Hematopoietic multipotent progenitor cell treated with erythropoietin and hydrocortisone succinate and interleukin-3 and kit ligand, for 4 days (in vitro differentiated cells): ENCODE measurements at places on chromosomes 7 and 10.

GRCh38 chr10:782751-783648, 93.5 kb upstream of the DIP2C start:
- DNase-seq = no peak

DNA sequence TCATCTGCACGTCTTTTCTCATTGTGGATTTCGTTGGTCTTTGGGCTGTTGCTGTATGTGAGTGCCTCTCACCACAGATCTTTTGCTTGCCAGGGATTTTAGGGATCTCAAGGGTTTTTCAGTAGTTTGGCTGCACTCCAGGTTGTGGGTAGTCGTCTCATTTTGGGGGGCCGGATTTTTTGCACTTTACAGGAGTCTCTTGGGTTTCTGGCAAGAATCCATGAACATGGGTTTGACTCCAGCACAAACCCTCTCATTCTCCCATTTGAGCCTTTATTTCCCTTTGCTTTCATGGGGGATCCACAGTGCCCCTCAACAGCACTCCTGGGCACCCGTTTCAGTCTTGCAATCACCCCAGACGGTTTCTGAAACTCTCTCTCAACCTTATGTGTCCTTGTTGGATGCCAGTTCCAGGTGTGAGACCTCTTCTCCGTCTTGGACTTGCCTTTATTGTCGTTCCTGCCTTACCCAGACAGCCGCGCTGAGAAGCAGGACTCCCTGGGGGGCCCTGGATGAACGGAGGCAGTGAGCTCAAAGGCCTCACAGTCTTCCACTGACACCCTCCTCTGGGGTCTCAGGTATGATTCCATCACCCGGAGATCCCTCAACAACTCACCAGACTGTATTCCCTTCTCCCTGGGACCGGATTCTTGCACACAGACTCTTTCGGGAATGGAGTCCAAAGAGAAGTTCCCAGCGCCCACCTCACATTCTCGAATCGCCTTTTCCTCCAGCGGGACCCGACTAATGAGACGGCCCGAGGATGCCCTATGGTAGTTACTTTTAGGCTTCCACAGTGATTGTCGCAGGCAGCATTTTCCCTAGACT, 18.8 kb upstream of the ZNF273 start:
- DNase-seq = no peak

DNA sequence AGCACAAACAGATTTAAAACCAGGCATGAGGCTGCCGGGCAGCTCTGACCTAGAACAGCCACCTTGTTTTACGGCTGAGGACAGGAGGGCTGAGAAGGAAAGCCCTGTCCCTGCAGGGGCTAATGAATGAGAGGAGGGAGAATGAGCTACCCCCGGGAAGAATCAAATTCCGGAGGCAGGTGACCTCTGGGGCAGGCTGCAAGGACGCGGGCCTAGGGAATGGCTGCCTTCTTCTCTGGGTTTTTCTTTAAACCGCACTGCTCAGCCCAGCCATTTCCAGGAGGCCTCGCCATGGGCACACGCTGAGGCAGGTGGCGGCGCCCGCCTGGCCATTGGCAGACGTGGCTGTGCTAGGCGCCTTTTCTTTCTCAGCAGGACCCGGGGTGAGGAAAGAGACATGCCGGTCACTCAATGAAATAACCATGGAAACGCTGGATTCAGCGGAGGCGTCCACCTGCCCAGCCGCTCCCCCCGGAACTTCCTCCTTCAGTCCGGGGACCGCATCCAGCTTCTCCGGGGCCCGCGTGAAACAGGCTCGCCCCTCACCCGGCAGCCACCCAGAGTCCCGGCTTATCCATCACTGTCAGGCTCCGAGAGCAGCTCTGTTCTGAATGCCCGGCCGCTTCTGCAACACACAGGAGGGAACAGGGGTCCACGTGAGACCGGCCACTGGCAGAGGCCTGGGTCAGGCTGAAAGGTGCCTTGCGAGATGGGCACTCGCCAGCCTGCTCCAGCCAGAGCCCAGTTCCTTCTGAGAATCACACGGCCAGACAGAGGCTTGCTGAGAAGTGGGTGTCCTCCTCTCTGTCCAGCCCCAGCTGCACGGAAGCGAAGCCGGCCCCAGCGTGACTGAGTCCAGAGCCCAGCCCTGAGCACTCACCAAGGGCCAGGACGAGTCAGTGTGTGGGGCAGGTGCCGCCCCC, 82.1 kb downstream of the PDGFA start:
- no peak for DNase-seq

- no peak for DNase-seq
Observed at GRCh38 chr10:3579845-3580244, 205.2 kb downstream of the KLF6 start.

GRCh38 chr10:102402512-102402896, 7.0 kb downstream of the NFKB2 start:
- no peak for DNase-seq

- no peak for DNase-seq
Observed at GRCh38 chr10:132855889-132856288, 69.9 kb upstream of the NKX6-2 start.

DNA sequence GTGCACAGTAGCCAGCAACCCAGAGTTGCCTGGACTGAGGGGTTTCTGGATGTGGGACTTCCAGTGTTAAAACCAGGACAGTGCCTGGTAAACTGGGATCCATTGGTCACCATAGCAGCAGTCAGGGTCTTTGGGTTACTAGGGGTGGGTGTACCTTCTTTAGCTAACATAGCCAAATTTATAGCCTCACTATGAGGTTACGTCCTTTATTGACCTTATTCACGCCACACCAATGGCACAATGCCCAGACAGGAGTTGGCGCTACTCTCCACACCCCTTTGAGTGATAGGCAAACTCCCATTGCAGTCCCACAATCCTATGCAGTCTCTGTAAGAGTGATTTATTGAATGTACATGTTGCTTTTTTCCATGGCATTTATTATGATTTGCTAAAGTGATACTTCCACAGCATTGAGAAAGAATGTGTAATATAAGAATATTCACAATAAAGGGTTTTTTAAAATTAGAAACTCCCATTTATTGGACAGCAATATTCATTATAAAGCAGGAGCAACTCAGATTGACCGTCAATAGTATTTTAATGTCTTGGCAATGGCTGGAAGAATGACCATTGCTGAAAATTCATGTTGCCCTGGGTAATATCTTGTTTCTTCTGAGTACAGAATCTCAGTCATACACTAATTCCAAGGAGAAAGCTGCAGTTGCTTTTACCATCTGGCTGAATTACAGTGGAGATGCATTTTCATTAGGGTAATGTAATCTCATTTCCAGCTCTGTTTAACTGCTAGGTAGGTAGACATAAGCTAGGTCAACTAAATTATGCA, 26.1 kb downstream of the IFIT5 start:
- DNase-seq = peak; percentile 36

GRCh38 chr10:30420266-30420665, 13.7 kb upstream of the MAP3K8 start:
- no peak for DNase-seq

GRCh38 chr7:44188480-44189225, 586 bp downstream of the GCK start:
- no peak for DNase-seq

- no peak for DNase-seq
Observed at GRCh38 chr7:25600262-25600920, 372.1 kb upstream of the NPVF start.

DNA sequence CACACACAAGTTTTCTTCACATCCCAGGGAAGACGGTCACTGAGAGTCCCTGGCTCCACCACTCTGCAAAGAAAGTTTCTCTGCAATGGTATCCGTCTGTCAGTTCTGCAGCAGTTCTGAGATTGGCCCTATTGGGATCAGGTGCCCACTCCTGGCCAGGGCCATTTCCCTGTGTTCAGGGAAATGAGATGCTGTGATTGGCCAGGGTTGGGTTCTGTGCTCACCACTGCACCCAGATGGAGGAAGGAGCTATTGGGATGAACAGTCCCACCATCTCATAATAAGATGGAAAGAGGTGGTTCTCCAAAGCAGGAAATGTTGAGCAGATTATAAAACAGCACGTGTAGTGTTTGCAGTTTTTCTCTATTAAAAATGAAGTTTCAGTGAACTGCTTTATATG, 13.3 kb upstream of the PIP4K2A start:
- DNase-seq = no peak

GRCh38 chr10:3186368-3186767, 13.8 kb upstream of the PITRM1 start:
- no peak for DNase-seq

GRCh38 chr7:105800849-105801534, 75.4 kb downstream of the ATXN7L1 start:
- no peak for DNase-seq

DNA sequence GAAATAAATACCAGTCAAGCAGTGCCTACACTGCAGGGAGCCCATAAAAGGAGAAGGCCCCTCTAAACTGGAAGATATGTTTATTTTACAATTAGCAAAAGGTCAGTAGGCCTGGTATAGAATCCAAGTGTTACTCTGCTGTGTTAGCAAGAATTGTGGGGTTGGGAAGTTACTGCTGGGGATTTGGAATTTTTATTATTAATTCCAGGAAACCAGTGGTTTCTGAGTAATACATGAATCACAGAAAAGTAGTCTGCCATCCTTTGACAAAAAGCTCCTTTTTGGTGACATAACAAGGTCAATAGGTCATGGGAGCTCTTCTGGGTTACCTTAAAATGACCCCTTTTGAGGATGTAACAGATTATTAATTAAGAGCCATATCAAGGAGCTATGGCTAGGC, 67.4 kb downstream of the ZNF92 start:
- DNase-seq = no peak

GRCh38 chr10:63744060-63744941, 223.1 kb downstream of the REEP3 start:
- DNase-seq = peak; percentile 63

GRCh38 chr10:9390516-9390915, 1336.0 kb downstream of the GATA3 start:
- DNase-seq = no peak

GRCh38 chr10:16521311-16522016, at the start of gene C1QL3:
Gene C1QL3, minus strand, starts transcription at chr10:16521879. Its CDS starts 814 bp downstream, at chr10:16521065.
- peak; percentile 72 for DNase-seq

GRCh38 chr7:101294039-101294831, 27.4 kb downstream of the IFT22 start:
- no peak for DNase-seq

DNA sequence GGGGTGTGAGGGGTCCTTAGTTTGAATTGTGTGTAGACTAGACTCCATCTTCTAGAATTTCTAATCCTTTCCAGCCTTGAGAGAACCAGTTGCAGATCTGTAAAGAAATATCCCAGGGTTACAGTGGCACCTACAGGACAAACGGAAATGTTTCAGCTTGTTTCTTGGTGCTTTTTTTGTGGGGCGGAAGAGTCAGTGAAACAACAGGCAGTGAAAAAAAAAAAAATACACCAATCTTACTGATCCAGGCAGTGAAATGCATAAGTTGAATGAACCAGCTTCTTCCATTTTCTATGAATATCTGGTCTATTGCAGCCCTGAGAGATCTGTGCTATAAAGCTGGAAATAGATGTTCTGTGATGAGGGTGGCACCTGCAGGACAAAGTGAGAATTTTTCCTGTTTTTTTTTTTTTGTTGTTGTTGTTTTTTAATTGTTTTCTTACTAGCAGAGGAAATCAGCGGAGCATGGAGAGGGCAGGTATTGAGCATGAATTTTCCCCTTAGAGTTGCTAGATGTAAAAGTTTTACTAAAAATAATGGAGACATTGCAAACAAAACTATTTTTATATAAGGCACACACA, 81.9 kb upstream of the DYNC1I1 start:
- peak; percentile 75 for DNase-seq

- no peak for DNase-seq
Observed at GRCh38 chr10:6729071-6729774, 149.1 kb upstream of the PRKCQ start.

DNA sequence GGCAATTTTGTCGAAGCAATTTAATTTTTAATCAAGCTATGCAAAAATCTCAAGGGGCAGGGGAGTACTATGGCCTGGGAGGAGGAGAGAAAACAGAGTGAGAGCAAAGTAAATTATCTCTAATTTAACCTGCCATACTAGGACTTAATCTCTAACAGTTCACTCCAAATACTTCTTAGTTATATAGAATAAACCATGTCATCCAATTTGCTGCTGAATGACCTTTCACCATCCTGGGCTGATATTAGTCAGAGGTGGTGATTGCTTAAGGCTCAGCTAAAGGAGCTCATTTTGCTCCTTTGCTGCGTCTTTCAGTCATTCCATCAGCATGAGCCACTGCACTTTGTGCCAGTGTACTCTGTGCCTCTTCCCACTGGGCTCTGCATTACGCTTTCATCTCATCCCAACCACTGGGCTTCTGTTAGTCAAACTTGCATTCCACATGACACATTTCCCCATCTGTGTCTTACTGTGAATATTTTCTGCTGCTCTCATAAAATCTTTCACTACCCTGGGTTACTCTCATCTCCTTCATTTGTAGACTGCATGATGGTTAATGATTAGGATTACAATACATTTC, 84.3 kb downstream of the CD36 start:
- no peak for DNase-seq

- no peak for DNase-seq
Observed at GRCh38 chr10:127787873-127788272, 50.9 kb downstream of the FOXI2 start.

DNA sequence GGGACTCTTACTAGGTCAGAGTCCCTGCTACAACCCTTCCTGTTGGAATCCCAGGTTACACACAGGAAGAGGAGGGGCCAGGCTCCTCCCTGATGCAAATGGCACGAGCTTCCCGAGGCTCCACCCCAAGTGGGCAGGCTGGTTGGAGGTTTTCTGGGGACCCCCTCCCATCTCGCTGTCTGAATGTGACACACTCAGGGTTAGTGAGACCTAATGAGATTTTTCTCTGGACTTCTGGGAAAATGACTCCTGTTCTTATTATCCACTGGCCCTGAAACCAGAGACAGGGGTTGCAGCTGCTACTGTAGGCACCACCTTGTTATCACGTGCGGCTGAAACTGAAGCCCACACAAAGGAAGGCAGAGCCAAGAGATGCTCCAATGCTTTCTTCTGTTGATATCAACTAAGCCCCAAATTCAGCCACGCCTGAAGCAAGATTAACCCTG, 103.3 kb downstream of the FAM107B start:
- no peak for DNase-seq

DNA sequence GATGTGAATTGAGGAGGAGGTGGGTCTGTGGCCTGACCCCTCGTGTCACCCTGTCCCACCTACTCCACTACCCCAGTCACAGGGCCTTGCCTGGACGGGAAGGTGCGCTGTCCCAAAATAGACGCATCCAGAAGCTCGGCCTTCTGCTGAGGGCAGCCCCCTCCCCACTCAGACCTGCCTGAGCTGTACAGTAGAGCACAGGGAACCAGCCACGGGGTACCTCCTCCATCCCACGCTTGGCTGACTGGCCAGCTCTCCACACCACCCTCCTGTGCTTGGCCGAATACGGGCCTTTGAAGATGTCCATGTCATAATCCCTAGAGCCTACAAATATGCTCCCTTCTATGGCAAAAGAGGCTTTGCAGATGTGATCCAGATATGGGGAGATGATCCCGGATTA, 88.3 kb downstream of the CHST15 start:
- DNase-seq = no peak
